Left ventricle myocardium superior (tissue), 1 donor: ENCODE measurements at places on chromosomes 4 and X.

DNA sequence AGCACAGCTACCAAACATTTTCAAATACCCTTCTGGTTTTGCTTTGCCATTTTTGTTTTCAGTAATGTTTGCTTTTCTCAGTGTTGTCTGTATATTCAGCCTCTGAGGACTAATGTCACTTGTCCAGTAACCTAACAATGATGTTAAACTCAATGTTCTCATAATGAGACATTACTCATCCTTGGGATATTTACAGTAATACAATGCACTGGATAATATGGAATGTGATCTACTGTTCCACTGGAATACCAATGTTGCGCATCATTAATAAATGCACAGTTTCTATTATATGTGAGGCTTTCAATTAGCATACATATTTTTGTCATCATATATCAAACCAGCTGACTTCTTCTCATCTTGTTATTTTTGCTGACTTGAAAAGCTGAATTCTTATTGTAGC, 259.1 kb downstream of the SH2D1A start:
- DNase-seq, result no peak

DNA sequence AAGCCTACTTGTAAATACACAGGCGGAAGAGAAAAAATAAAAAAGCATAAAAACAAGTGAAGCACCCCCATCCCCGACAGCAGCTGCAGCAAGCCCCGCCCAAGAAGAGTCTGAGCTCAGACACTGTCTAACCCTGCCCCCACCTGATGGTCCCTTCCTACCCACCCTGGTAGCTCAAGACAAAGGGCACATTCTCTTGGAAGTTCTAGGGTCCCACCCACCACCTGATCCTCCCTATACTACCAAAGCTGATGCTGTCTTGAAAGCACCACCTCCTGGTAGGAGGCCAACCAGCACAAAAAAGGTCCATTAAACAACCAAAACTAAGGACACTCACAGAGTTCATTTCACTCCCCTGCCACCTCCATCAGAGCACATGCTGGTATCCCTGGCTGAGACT, 308.2 kb downstream of the KLHL13 start:
- no peak for DNase-seq

- DNase-seq, result no peak
Measured at GRCh38 chr4:19381068-19381467, 870.6 kb upstream of the SLIT2 start.

GRCh38 chr4:16758255-16758654, 140.2 kb downstream of the LDB2 start:
- DNase-seq, result no peak

DNA sequence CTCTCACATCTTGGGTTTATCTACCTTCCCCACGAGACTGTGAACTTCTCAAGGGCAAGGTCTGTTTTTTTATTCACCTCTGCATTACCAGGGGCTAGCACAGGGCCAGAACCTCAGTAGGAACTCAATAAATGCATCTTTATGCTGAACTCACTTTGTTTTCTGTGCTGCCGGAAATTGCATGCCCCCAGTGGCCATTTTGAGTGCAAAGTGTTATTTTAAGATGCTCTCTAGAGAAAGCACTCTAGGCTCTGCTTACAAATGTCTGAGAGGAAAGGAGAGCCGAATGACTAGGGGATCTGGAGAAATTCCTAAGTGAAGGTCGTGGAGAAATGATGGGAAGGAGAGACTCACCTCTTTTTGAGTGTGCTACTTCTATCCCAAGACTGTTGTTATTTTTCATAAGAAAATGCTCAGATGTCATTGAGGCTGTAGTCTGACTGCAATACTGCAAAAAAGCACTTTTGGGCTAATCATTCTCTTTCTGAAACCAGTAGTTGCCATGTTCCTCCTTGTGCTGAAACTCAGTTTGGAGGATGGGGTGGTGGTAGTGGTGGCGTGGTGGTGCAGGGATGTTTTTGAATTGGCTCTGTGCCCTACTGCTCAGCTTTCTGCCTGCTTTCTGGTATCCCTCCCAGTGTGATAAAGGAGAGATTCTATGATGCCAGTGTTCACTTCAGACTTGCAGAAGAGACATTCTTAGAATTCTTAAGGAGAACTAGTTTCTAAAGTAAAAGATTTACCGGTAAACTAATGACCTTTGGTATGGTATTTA, 41.3 kb downstream of the DOCK11 start:
- no peak for DNase-seq

- no peak for DNase-seq
Measured at GRCh38 chr4:15244354-15244753, 183.5 kb upstream of the C1QTNF7 start.

- DNase-seq, result no peak
Measured at GRCh38 chrX:4268676-4269075, 555.2 kb upstream of the PRKX start.

DNA sequence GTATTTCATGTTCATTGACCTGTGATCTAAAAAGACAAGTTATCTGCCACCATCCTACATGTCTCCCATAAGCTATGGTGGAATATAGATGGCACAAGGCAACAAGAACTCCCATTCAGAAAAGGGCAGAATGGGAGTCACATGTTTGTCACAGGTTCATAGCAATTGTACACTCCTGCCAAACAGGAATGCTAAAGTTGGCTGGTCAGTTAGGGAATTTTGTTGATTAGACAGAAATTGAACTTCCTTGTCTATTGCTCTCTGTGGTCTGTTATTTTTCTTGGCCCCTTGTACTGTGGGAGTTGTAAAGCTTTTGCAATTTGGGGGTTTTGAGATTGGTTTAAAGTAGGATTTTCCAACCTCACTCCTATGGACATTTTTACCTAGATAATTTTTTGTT, 101.7 kb upstream of the SOD3 start:
- no peak for DNase-seq

DNA sequence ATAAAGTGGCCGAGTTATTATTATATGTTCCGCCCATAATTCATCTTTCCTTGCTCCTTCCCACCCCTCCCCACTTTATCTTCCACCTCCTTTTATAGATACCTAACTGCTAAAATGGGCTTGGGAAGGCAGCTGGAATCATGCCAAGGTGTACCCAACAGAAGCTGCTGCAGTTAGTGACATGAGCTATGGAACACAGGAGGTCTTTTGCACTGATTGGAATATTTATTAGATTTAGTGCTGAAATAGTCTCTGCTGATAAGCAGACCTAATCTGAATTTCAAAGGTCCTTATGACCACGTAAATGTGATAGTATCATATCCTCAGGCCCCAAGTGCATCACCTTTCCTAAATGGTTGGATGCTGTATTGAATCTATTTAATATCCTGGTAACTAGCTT, 64.9 kb downstream of the HMGB2 start:
- DNase-seq, result no peak

GRCh38 chr4:40238700-40239548, 42.1 kb downstream of the RHOH start:
- no peak for DNase-seq

GRCh38 chrX:100995469-100995868, 26.0 kb downstream of the ARL13A start:
- no peak for DNase-seq

GRCh38 chrX:154056770-154057241, 37.1 kb upstream of the IRAK1 start:
- DNase-seq, result no peak

- no peak for DNase-seq
Measured at GRCh38 chr4:2702770-2703169, 53.4 kb downstream of the TNIP2 start.

- peak; percentile 92 for DNase-seq
Measured at GRCh38 chr4:183905081-183905592, at the start of gene STOX2. Gene STOX2, plus strand, starts transcription at chr4:183905307. Its CDS starts 1,484 bp downstream, at chr4:183906791.

GRCh38 chrX:108447303-108447702, 7.7 kb downstream of the COL4A5 start:
- no peak for DNase-seq

DNA sequence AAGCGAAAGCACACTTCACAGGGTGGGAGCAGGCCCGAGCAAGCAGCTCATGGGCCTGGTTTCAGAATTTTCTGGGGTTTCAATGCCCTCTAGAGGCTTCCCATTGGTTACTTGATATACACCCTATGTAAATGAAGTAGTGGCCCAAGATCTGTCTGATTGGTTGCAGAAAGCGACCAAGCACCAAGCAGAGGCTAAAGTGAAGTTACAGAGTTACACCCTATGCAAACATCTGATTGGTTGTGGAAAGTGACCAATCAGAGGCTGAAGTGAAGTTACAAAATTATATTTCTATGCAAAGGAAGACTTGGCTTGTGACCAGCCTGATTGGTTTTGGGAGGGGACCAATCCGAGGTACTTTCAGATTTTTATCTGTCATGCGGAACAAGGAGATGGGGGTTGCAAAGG, 8.2 kb downstream of the FHIP1A start:
- DNase-seq, result no peak

- DNase-seq, result no peak
Measured at GRCh38 chr4:10893395-10893794, 208.8 kb upstream of the CLNK start.

- peak; percentile 16 for DNase-seq
Measured at GRCh38 chr4:8538076-8538702, 42.0 kb upstream of the GPR78 start.

- DNase-seq, result no peak
Measured at GRCh38 chrX:103685396-103685795, 1.1 kb downstream of the MORF4L2 start.

DNA sequence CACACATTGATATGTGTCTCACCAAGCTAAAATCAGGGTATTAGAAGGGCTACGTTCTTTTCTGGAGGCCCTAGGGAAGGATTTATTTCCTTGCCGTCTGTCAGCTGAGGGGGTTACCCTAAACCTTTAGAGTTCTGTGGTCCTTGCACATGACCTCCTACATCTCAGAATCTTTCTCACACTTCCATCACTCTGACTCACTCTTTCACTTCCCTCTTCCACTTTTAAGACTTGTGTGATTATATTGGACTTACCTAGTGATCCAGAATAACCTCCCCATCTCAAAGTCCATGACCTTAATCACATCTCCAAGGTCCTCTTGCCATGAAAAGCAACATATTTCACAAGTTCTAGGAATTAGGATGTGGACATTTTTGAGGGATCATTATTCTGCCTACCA, 53.6 kb upstream of the FUNDC1 start:
- DNase-seq, result no peak

DNA sequence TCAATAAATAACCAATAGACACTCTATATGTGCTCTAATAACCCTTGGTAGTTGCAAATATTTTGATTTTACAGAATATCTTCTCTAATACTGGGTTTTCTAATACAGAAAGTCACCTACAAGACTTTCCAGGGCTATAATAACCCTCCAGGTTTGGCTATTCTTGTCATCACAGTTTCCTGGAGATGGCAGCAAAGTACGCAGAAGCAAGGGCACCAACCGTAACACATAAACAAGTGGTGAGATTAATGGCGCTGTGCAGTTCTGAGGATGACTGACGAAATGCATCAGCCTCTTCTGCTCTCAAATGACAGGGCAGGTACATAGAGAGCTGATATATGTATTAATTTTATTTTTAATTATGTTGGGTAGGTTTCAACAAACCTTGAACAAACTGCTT, 122.4 kb downstream of the C4orf33 start:
- DNase-seq, result no peak

DNA sequence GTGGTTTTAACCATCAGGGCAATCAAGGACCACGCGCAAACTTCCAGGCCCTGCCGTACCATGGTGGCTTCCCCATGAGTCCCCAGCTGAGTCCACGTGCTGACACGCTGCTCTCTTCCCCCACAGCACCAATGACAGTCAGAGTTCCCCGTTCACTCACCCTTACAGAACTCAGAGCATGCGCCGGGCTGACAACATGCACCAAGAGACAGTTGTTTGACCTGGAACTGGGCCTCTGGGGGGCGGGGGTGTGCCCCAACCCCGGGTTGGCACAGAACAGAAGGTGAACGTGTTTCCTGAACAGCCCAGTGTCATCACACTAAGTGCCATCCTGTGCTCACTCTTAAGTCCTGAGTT, 29.4 kb downstream of the IRF2 start:
- DNase-seq, result peak; percentile 34

GRCh38 chr4:163611182-163611581, 116.7 kb downstream of the TMA16 start:
- no peak for DNase-seq

DNA sequence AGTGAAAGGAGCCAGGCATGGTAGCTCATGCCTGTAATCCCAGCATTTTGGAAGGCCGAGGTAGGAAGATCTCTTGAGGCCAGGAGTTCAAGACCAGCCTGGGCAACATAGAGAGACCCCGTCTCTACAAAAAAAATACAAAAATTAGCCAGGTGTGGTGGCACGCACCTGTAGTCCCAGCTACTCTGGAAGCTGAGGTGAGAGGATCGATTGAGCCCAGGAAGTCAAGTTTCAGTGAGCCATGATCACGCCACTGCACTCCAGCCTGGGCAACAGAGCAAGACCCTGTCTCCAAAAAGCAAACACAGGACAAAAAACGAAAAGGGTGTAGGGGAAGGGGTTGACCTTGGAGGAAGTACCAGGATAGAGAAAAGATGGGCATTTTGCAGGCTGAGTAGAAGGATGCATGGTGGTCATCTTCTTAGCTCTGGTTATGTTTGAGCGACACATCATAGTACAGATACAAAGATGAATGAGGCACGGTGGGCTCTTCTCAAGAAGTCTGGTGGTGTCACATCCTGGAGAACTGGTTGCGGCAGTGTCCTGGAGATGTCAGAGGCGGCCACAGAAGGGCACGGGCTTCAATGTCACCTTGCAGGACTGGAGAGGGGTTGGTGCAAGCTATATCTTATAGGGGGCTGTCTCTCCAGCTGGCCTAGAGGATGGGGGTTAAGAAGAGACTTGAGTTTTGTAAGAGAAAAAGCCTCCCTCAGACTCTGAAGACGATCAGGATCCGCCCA, 32.0 kb downstream of the SLC25A5 start:
- no peak for DNase-seq

DNA sequence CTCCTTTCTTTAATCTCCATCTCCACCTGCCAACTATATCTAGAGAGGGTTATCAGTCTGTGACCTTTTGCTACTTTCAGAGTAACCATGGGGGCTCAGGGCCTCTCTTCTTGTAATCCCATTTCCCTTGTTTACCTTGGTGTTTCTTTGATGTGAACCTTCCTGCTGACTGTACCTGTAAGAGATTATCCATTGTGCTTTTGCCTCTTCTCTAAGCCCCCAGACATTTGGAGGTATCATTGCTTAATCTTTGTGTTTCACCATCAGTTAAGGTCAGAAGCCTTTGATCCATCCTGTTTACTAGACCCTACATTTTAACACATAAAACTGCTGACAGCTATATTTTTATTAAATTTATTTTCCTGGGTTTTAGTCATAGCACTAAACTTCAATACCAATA, 111.8 kb upstream of the RAP2C start:
- DNase-seq, result no peak

- DNase-seq, result no peak
Measured at GRCh38 chr4:165580351-165580905, 201.6 kb downstream of the CPE start.

DNA sequence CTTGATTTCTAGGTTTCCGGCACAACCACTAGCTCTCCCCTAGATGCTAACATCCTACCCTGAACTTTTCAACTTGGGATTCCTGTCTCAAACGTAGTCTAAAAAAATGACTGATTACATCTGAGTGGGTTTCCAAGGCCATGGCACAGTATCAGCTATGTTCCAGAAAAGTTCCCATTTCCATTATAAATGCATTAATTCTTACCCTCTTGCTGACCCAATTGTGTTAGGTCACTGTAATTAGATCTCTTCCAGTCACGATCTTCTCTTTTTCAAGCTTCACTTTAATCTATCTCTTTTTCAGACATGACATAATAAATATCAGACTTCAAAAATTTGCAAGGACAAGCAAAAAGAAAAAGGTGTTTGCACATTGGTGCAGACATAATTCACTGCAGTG, 50.6 kb upstream of the PDE5A start:
- no peak for DNase-seq
